ENCODE measurements at places on chromosomes 13 and 19.
A peak's percentile ranks its signal among the peaks of the same experiment; 100 is the strongest.

DNA sequence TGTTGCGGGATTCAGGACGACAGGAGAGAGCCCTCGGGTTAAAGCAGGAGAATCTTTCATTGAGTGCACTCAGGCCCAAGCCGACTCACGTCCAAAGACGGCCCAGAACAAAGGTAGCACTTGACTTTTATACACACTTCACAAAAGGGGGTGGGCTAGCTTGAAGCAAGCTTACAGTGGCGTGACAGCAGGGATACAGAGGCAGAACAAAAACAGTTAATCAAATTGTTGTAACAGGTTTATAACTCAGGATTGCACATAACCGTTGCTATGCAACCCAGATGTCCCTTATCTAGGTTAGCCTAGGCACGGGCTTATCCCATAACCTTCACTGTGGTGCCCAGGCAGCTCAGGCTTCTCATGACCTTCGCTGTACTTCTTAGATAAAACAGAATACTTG is 2.0 kb downstream of the MED25 start:
- no peak for DNase-seq

GRCh38 chr19:932648-933552 is 7.1 kb downstream of the ARID3A start:
- DNase-seq = peak; percentile 65

DNA sequence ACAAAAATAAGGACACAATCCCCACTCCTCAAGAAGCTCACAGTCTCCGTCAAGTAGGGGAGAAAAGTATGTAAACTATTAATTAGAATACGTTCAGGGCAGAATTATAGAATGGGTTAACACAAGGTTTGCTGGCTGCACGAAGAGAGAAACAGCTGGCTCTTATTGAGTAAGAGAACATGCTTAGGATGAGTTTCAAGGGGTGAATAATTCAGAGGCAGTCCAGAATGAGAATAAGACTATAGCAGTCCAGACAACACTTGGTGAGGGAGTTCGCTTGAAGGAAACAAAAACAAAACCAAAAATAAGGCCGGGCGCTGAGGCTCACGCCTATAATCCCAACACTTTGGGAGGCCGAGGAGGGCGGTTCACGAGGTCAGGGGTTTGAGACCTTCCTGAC is 61.9 kb downstream of the THSD1 start:
- DNase-seq = no peak

DNA sequence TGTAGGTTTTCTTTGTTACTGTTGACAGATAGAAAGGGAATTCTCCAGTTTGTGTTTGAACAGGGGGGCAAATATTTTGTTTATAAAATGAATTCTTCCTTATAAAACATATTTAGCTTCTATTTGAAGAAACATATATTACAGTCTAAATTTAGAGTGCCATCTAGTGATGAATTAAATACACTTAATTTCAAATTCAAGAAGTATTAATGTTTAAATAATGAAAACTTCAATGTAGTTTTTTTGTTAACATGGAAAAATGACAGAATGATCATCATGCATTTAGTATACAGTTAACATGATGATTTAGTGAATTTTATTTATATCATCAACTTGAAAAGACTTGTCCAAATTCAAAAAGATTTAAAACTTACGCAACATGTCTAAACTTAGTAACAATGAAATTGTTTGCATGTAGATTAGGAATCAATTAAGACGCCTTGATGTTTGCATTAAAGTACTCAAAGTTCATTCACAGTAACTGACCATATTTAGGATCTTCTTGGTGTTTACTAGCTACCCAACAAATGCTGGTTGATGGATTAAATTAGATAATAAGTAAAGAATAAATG is 765.9 kb upstream of the SLITRK1 start:
- no peak for DNase-seq

DNA sequence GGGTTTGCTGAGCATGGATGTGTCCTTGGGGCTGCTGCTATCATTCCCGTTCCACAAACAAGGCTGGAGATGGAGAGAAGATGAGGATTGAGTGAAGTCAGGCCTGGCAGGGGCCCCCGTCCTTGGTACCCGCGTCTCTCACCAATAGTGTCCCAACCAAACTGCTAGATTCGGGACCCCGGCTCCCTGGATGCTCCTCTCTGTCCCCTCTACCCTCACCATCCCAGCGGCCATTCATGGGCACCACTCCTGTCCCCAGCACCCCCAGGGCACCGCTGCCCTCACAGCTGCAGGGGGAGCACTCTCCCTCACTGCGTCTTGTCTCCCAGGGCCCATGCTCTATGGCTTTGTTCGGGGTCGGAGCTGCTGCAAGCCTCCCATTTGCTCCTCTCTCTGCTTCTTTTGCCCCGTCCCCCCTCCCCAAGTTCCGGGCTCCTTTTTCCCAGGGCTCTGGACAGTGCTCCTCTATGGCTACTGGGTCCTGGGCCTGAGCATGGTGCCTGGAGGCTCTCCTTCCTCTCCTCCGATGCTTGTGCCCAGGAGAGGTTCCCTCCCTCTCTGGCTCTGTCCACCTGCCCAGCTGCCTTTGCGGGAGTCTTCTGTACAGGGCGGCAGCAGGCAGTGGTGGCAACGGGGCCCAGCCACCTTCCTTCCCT is 219.5 kb downstream of the TEX29 start:
- DNase-seq = no peak

- DNase-seq = no peak
Observed at GRCh38 chr19:57075801-57076492, 43.8 kb upstream of the USP29 start.

DNA sequence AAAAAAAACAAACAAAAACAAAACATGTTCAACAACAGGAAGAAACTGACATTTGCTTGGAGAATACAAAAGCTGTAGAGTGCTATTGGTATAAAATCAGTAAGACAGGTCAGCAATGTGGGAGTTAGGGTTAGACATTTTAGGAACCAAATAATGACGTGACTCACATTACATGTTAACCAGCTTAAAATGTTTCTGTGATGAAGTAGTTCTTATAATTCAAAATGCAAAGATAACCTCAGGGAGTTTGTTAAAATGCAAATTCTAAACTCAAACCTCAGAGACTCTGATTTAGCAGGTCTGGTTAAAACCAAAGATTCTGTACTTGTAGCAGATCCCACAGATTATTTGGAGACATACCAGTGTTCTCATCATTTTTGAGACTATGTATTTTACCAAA is 549.4 kb upstream of the SLITRK1 start:
- DNase-seq = no peak

DNA sequence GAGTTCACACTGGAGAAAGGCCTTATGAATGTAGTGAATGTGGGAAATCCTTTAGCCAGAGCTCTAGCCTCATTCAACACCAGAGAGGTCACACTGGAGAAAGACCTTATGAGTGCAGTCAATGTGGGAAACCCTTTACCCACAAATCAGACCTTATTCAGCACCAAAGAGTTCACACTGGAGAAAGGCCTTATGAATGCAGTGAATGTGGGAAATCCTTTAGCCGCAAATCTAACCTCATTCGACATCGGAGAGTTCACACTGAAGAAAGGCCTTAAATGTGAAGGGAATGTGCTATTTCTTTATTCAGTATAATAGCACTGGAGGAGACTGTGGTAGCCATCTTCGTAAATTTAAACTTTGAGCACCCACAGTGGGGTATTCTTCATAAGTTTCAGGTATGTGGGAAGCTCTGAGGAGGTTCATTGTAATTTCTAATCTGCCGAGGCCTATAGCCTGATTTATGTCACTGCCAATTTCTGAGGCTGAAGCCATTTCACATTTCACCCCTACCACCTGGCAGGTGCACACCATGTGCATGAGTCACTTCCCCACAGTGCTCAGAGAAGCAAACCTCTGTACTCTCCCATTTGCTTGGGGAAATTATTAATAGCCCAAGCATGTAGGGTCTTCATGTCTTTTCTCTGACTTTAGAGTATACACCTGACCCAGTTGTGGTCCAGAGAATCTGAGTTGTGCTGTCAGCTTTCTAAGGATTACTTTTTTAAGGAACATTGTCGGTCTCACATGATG is 6.4 kb downstream of the ZNF551 start:
- DNase-seq = peak; percentile 11

- no peak for DNase-seq
Observed at GRCh38 chr19:29537181-29537580, 11.4 kb downstream of the VSTM2B start.

DNA sequence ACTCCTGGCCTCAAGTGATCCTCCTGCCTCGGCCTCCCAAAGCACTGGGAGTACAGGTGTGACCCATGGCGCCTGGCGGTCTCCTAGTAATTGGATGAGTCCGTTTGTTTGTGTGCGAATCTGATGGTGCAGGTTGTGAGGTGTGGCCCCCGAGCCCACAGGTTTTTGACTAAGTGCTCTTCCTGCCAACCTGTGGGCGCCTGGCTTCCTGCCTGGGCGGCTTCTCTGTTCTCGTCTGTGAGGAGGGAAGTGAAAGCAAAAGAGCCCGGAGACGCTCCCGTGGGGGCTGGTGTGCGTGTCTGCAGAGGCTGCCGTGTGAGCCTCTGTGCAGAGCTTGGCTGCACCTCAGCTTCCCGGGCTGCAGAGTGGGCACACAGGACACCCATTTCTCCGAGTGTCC is 10.0 kb downstream of the ARHGAP45 start:
- DNase-seq = peak; percentile 89

- no peak for DNase-seq
Observed at GRCh38 chr19:52229524-52229923, 39.7 kb downstream of the PPP2R1A start.

DNA sequence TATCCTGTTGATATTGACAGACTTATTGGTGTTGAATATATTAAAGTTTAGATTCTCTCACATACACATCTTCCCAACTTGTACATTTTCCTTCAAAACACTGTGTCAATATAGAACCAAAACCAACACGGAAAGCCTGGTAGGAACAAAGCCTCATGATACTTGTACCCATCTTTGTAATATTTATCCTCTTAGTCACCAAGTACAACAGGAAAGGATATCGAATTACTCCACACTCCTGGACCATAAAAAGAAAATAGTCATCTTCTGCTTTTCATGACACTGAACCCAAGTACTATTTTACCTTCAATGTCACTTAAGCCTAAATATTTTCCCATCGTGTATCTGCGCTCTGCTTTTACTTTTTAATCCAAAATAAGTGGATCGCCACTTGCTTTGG is 702.9 kb upstream of the PCDH9 start:
- no peak for DNase-seq

- no peak for DNase-seq
Observed at GRCh38 chr19:1163934-1164683, 10.0 kb downstream of the SBNO2 start.

DNA sequence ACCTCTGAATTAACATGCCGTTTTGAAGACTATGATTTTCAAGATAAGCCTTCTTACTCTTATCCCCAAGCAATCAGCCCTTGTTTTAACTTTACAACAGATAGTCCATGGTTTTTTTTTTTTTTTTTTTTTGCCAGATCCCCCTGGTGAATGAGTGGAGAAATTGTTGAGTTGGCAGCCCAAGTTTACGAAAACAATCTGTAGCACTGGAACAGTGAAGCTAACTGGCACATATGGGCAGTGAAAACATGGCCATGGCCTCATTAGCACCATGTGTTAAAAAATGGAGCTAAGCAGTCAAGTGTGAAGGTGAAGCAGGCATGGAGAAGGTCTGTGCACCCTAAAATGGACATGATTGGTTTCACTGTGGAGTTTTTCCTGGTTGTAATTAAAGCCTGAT is 812.1 kb upstream of the MIR17HG start:
- DNase-seq = no peak

- no peak for DNase-seq
Observed at GRCh38 chr13:44868397-44868796, 120.9 kb downstream of the NUFIP1 start.

- DNase-seq = no peak
Observed at GRCh38 chr13:58004751-58005150, 373.2 kb downstream of the PCDH17 start.

Data from KBM-7 (cell line).